ENCODE measurements at places on chromosomes 2 and 18.

- DNase-seq: peak; percentile 13
Measured at GRCh38 chr2:158753641-158754611, 41.2 kb upstream of the DAPL1 start.

DNA sequence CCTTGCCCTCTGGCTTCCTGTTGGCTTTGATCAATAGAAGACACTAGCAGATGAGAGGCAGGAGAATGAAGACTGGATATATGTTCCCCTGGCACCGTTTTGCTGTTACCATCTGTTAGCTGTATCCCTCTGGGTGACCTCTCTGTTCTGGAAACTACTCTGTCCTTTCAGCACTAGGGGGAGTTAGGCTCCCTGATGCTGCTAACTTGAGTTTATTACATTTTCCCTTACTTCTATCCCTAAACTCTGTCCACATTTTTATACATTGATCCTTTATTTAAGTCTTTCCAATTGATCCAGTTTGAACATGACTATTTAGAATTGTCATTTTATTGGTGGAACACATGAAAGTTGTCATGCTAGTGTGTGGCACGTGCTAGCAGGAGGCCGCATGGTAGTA is 1014.3 kb upstream of the CDH2 start:
- no peak for DNase-seq

GRCh38 chr2:7043690-7044089 is 126.5 kb downstream of the RNF144A start:
- DNase-seq: no peak

- DNase-seq: no peak
Measured at GRCh38 chr2:38168710-38169480, 92.9 kb upstream of the CYP1B1 start.

DNA sequence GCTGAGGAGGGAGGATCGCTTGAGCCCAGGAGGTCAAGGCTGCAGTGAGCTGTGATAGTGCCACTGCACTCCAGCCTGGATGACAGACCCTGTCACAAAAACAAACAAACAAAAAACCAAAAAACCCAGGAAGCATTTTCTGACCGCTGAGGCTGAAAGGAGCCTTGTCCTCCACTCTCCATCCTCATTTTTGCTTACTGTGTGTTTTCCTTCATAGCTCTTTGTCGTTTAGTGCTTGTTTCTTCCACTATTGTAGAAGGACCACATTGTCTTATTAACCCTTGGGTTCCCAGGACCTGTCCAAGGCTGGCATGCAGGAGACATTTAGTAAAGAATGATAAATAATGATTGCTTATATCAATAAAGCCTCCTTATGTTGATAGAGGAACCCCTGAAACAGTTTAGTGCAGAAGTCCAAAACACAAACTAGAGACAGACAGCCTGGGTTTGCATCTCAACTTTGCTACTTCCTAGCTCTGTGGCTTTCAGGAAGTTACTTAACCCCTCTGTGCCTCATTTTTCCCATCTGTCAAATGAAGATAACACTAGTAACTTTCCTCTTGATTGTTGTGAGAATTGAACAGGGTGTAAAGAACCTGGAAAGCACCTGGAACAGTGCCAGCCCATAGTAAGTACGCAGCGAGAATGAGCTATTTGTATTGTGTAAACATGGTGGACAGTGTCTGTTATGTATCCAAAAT is 126.0 kb downstream of the LPIN1 start:
- DNase-seq: no peak

DNA sequence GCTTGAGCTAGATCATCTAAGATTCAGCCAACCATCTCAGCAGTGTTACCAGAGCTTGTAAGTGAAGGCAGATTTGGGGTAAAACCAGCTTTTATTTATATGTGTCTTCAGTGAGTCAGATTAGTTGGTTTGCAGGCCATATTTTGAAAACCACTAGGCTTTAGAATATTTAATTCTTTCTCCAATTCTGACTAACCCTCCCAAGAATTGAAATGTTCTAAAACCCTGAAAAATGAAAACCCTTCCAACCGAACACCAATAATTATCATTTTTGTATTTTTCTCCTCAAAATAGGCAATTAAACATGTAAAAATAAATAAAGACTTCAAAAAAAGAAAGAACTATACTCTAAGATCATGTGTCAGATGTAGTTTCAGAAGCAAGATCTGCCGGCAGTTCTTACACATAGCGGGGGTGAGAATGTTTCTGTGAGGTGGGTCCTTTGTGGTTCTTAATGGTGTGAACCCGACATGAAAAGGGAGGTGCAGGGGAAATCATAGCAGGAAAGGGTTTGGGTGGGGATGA is 14.2 kb downstream of the PLEK start:
- peak; percentile 30 for DNase-seq

DNA sequence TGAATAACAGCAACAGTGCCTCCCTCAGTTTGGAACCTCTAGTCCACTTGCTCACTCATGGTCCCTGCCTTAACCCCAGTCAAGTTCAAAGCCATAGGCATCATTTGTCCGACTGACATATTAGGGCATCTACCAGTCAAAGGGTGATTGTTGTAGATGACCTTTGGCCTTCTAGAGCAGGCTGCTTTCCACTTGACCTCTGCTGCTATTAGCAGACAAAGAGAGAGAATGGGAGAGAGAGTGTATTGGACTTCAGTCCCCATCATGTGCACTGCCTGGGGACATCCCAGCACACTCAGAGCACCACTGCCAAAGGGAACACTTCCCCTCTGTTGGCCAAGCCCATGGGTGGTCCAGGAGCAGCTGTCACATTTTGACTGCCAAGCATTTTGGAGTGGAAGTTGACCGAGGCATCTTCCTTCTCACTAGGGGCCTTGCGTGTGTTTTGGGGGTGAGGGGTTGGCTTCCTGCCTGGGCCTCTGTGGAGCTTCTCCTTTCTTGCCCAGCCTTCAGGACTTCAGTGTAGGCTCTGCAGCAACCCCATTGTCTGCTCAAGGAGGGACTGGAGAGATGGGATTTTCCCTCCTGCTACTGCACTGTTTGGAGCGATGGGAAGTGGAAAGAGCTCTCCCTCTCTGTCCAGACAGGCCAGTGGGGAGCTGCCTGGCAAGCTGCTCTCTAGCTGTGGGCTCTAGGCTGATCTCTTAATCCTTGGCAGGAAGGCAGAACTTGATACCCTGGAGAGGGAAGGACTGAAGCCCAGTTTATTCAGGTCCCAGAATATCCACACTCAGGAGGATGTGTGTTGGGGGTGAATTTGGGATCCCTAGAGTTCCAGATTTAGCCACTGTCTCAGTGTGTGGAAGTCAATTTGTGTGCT is 68.1 kb downstream of the TMEM247 start:
- no peak for DNase-seq

DNA sequence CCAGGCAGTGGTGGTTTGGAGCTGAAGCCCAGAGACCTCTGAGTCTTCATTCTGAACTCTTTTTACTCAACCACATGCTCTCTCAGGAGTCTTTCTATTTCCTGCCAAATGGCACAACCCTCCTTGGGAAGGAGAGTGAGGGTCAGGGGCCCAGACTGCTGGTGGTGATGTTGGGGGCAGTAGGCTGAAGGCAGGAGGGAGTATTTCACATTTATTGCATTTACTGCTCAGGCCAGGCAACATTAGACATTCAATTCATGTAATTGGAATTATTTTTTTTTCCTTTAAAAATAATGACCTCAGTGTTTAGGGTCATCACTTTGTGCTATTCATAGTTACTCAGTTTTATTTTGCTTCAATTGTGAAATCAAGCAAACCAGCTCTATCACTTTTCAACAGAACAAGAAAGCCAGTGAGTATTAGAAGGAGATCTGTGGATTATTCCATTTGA is 311.3 kb upstream of the NT5C1B start:
- no peak for DNase-seq

DNA sequence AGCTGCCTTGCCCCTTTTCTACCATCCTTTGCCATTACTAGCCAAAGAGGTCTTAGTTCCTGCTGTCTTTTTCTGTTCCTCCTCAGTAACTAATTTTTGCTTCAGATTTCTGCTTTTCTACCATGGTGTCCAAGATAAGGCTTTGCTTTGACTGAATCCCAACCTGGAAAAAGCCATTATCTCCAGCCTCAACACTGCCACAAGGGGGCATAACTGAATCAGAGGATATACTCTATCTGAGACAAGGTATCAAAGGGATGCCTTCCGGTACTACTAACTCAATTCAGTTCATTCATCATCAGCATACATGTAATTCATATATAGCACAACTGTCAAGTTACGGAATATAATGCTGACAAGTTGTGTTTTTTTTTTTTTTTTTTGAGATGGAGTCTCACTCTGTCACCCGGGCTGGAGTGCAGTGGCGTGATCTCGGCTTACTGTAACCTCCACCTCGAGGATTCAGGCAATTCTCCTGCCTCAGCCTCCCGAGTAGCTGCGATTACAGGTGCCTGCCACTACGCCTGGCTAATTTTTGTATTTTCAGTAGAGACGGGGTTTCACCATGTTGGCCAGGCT is 11.4 kb downstream of the OSGEPL1 start:
- peak; percentile 23 for DNase-seq

All from activated gamma-delta T cell treated with Interleukin-2 at 50 U/mL for 16 hours (primary cell).